ENCODE measurements at places on chromosomes 7 and 10.

DNA sequence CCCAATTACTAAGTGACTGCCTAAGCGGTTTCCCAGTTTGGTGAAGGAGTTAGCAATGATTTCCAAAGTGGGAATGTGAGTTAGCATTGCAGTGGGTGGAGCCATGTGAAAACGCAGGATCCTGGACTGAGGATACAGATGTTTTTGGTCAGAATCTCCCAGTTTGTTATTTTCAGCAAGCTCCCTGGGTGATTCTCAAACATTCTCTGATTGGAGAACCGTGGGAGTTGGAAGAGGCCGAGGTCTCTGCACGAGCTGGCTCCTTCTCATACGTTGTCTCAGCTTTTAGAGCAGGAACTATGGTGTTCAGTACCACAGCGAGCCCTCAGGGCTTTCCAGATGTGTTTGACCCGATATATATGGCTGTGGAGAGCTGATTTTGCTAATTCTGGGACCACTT lies 396.5 kb upstream of the NPVF start:
- DNase-seq: no peak

GRCh38 chr7:137142376-137142775 lies 201.2 kb downstream of the PTN start:
- DNase-seq: no peak

DNA sequence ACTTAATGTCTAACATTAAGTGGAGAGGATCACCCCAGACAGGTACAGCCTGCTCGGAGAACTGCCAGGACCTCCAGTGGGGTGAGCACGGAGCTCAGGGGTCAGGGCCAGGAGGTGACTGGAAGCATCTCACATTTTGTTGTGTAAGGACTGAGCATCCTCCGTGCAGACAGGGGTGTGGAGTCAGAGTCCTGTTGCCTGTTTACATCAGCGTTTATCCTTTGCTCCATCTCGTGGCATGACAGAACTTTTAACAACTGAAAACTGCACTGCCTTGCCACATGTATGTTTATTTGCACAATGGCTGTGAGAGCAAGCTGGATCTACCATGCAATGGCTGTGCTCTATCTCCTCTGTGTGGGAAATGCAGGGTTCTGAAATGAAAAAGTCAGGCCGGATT lies 175.4 kb upstream of the AKR1E2 start:
- DNase-seq: no peak

- no peak for DNase-seq
These were observed 21.8 kb downstream of the PRSS2 start for GRCh38 chr7:142792593-142792992.

GRCh38 chr7:119572132-119572531 lies 700.8 kb upstream of the KCND2 start:
- no peak for DNase-seq

DNA sequence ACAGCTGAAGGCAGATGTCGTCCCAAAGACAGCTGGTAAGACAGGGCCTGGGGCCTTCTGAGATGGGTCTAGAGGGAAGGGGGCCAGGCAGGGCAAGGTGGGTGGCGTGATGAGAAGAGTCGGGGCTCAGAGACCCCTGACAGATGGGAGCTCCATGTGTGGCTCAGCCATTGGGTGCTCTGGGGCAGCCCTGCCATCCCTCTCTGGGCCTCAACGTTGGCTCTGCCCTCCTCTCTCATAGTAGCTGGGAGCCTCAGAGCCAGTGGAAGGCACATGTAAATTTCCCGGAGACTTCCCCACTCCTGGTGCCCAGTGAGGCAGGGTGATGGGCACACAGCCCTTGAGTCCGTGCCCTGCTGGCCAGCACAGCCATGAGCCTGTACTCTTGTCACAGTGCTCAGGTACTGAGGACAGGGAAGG lies 1.8 kb downstream of the PPIF start:
- peak; percentile 18 for DNase-seq
